ENCODE measurements at places on chromosomes 7 and 10. TPM values are rescaled to one million over a fixed set of nuclear protein-coding genes. Genes with fewer than 3 reads are reported as not detected.

The CAMK2B gene
- 0.17 TPM for polyA plus RNA-seq

- no peak for DNase-seq
Measured at GRCh38 chr7:35753761-35754603, 46.9 kb upstream of the SEPTIN7 start.

GRCh38 chr7:107387573-107388219 lies 82.2 kb upstream of the GPR22 start:
- no peak for DNase-seq

The PGAM2 gene
- polyA plus RNA-seq = not detected

The TACC2 gene
- 83.3 TPM for polyA plus RNA-seq

- DNase-seq = no peak
Measured at GRCh38 chr10:129522041-129522585, 55.1 kb downstream of the MGMT start.

The CRPPA gene
- 0.59 TPM for polyA plus RNA-seq

DNA sequence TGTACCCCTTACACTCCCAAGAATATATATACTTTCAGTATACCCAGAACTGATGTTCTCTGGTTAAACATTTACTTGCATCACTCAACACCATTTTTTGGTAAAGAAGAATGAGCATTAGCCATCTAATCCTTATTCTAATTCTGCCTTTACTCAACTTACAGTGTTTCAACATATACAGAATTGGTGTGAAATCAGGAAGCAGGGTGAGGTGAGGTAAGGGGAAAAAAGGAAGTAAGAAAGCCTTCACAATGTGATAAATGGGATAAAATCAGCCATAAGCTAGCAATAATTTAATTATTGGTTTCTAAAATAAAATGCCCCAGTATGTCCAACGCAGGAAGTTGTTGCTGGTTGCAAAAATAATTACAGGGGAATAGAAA lies 605.4 kb downstream of the KCNMA1 start:
- no peak for DNase-seq

The PPP1R17 gene
- not detected for polyA plus RNA-seq

DNA sequence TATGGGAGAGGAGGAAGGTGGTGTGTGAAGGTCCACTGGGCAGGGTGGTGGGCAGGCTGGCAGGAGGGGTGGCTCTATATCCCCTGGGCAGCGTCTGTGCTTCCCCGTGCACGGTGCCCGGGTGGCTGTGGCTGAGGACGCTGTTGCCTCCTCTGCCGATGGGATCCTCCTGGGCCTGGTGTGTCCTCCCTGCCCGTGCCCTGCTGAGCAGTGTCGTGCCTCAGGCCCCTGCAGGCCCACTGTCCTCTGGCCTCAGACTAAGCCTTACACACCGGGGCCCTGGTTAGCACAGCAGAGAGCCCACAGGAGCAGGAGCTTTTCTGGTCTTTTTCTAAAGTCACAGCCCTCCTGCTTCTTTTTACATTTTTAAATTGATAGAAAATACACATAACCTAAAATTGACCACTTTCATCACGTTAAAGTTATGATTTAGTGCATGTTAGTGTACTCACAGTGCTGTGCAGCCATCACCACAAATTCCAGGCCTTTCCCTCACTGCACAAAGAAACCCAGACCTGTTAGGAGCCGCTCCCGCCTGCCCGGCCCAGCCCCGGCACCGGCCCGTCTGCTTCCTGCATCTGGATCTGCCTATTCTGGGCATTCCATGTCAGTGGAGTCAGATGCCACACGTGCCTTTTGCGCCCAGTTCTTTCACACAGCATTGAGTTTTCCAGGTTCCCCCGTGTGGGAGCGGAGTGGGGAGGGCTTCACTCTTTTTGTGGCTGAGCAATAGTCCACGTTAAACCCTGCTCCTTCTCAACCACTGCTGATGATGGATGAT lies 19.4 kb downstream of the PFKFB3 start:
- DNase-seq = no peak

The ZNF282 gene
- polyA plus RNA-seq = 16.7 TPM

All from A549 (cell line).